ENCODE measurements at places on chromosomes 1 and 21.

- DNase-seq: no peak
These were observed 10.5 kb downstream of the AIM2 start for GRCh38 chr1:159066108-159066507.

DNA sequence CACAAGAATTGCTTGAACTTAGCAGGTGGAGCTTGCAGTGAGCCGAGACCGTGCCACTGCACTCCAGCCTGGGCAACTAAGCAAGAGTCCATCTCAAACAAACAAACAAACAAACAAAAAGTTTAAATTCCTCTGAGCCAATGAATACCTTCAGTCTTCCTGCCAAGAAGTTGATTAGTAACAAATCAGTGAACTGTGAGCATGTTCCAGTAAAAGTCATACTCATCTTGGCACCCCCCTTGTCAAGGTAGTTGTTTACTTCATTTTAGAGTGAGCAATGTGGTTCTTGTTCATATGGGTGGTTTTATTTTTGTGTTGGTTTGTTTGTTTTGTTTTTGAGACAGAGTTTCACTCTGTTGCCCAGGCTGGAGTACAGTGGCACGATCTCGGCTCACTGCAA, 18.0 kb upstream of the SLC2A7 start:
- no peak for DNase-seq

- DNase-seq: peak; percentile 76
These were observed 65.9 kb downstream of the PIK3CD start for GRCh38 chr1:9717193-9718005.

- DNase-seq: no peak
These were observed 95.5 kb upstream of the TPTE start for GRCh38 chr21:10425856-10426255.

DNA sequence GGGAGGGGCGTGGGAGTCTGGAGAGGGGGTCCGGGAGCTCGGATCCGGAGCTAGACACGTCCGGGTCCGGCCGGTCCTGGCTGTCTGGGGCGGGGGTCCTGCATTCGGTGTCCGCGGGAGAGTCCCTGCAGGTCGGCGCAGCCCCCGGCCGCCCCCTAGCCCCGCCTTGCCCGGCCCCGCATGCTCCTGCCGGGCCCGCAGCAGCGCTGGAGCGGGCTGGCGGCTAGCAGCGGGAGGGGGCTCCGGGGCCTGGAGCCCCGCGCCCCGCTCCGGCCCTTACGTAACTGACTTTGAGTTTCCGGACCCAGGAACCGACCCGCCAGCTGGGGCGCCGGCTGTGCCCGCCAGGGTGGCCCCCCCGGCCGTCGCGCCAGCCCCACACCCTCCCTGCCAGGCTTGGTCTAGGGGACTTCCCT, 26.9 kb upstream of the EPB41 start:
- peak; percentile 58 for DNase-seq

DNA sequence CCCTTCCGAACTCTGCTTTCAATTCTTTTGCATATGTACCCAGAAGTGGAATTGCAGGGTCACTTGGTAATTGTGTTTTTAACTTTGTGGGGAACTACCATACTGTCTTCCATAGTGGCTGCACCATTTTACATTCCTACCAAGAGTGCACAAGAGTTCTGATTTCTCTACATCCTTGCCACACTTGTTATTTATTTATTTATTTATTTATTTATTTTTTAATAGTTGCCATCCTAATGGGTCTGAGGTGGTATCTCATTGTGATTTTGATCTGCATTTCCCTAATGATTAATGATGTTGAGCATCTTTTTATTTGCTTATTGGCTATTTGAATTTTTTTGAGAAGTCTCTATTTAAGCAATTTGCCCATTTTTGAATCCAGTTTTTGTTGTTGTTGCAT, 422.4 kb downstream of the PTPRU start:
- DNase-seq: no peak

DNA sequence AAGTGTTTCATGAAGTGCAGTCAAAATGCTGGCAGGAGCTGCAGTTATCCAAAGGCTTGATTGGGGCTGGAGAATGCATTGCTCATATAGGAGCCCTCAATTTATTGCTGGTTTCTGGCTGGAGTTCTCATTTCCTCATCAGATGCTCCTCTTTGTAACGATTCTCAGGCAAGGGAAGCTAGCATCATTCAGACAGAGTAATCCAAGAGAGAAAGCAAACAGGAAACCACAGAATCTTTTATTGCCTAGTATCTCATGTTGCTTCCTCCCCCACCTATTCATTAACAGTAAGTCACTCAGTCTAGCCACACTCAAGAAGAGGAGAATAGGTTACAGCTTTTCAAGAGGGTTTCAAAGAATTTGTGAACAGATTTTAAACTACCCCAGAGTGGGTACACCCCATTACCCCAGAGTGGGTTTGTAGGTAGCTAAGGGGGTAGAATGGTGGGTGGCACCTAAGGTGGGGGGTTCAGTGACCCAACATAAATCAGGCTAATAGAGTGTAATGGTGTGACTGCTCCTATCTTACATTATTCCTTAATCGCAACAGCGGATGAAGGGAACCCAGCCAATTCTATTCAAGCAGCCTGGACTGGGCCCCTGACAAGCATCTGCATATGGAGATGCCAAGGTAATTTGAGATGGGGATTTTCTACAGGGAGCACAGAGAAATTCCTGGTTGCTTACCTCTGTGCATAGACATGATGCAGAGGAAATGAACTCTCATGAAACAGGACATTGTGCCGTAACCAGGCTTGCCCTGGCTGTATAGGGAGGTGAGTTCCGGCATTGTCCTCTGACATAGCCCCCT, 67.1 kb downstream of the KCNJ15 start:
- DNase-seq: no peak

DNA sequence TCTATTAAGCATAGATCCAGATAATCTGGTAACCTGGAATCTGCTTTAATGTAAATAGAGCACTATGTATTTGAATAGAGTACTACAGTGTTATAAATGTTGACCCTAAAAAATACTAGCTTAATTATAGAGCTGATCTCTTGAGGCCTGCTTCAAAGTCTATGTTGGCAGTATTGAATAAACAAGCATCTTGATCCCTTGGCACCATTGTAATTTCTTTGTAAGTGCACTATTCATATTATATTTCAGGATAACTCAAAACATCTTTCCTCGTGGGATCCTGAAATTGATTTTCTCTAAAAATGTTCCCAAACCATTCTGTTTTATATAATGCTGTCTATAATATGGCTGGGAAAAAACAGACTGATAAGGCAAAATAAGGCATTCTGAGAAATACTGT, 10.8 kb downstream of the CTTNBP2NL start:
- no peak for DNase-seq
